ENCODE measurements at places on chromosomes 4 and X.

DNA sequence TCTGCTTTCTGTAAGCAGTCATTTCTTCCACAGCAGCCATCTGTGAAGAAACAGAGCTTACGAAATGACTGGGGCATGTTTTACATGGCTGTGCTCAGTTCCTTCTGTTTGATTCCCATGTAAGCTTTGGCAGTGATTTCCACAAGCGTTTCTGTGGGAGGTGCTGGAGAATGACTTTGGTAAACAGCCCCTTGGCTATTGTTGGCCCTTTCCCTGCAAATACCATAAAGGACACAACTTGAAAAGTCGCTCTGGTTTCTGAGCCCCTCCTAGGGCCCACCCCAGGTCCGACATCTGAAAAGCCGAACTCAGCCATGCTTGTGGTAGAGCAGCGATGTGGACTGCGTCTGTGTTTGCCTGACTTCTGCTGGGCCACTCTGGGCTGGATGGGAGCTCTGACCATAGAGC, 3.7 kb downstream of the LIMCH1 start:
- no peak for DNase-seq

DNA sequence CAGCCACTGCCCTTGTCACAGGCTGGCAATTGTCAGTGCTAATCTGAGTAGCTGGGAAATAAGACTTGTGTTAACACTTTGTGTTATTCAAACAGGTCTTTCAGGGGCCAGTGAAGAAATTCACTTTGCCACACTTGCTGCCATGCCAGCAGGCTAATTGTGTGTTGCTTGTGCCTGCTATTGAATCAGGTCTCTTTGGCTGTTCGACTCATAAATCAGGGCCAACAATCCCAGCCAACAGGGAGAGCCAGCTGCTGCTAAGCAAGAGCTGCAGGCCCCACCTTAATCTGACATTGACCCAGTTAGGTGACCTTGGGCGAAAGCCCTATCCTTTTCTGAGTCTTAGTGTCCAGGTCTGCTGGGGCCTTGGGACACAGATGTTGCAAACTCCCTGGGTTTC, 28.1 kb upstream of the MAMLD1 start:
- no peak for DNase-seq

- DNase-seq, result peak; percentile 45
Observed at GRCh38 chrX:134172588-134173259, 64.3 kb upstream of the CCDC160 start.

- DNase-seq, result no peak
Observed at GRCh38 chr4:155877971-155878370, 11.9 kb upstream of the ASIC5 start.

- no peak for DNase-seq
Observed at GRCh38 chrX:136148391-136148790, 1.1 kb downstream of the FHL1 start.
